ENCODE measurements at places on chromosomes 5 and 9. TPM values are rescaled to one million over a fixed set of nuclear protein-coding genes. Genes with fewer than 3 reads are reported as not detected.

GRCh38 chr9:36598273-36598672 lies 25.6 kb downstream of the MELK start:
- no peak for DNase-seq

- no peak for DNase-seq
Observed at GRCh38 chr5:101783241-101784013, 512.7 kb downstream of the SLCO4C1 start.

FBP2 gene
- not detected for total RNA-seq

ANKRD18B gene
- total RNA-seq, result 1.4 TPM

- DNase-seq, result no peak
Observed at GRCh38 chr5:124719113-124719967, 27.1 kb downstream of the ZNF608 start.

GRCh38 chr5:68802430-68802829 lies 291.4 kb upstream of the SLC30A5 start:
- DNase-seq, result no peak

THBS4 gene
- 0.28 TPM for total RNA-seq

DNA sequence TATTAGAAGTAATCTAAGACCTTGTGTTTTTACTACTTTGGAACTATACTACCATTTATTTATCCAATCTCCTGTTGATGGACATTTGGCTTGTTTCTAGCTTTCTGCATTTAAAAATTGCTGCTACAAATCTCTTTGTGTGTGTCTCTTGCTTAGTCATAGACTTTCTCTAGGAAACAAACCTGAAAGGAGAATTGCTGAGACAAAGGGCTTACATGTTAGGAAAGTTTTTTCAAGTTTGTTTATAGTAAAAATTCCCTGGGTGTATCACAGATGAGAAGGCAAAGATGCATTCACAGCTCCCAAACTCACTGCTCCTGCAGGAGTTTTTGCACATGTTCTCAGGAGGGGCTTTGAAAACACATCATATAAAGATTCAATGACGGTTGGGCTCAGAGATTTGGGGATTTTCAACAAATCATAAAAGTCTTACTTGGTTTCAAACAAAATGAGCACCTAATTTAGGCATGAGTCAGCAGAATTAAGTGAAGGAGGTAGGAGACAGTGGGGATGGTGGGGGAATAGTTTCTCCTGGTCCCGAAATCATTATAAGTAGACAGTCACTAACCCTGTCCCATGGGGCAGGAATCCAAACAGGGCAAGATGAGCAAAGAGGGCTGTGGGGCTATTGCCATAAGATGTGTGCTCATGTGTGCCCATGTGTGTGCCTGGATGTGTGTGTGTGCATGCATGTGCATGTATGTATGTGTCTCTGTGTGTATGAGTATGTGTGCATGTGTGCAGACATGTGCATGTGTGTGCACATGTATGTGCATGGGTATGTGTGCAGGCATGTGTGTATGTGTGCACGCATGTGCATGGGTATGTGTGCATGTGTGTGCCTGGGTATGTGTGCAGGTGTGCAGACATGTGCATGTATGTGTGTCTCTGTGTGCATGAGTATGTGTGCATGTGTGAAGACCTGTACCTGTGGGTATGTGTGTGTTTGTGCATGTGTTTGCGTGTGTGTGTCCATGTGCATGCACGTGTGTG lies 43.4 kb upstream of the S1PR3 start:
- DNase-seq, result no peak

DNA sequence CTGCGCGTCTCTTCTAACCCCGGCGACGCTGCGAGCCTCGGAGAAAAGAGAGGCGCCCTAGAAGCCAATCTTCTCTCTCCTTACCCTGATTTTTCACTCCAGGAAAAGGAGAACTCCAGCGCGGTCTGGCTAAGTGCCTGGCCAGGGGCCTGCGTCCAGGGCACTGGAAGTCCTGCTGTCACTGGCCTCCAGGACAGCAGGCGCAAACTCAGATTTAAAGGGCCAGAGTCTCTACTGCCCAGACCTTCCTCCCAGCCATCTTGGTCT lies 553 bp upstream of the FOXB2 start:
- no peak for DNase-seq

- DNase-seq, result no peak
Observed at GRCh38 chr5:134590992-134591659, 41.5 kb downstream of the SAR1B start.
